Suppressor macrophage treated with lipopolysaccharide for 4 hours (primary cell): ENCODE measurements at places on chromosomes 2 and 18.

DNA sequence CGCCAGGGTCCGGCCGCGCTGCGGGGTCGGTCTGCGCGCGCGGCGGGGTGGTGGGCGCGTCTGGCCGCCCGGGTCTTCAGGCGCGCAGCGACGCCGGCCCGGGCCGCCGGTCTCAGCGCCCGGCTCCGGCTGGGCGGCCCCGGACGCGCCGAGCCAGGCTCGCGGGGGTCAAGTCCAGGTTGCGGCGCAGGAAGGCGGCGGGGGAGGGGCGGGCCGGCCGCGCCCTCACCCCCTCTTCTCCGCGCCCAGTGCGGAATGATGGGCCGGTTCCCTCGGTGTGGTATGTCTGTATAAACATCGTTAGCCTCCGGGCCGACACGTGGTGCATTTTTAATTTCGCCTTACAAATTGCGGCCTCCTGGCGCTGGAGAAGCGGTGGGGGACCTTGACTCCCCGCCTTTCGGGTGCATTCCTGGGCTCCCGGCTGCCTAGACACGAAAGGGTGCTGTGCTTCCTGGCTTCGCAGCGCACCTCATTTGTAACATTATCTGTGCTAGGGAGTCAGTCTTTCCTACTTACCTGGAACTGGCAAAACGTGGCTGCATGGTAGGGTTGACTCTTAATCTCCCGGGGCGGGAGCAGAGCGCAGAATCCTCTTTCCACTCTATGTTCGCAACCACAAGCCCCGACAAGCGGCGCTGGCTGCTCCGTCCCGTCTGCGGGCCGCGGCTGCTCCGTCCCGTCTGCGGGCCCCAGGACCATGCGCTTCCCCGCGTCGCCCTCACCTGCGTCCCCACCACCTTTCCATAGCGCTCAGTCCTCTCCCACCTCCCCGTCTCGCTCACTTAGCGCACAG is 69.0 kb downstream of the CTAGE1 start:
- DNase-seq: no peak

DNA sequence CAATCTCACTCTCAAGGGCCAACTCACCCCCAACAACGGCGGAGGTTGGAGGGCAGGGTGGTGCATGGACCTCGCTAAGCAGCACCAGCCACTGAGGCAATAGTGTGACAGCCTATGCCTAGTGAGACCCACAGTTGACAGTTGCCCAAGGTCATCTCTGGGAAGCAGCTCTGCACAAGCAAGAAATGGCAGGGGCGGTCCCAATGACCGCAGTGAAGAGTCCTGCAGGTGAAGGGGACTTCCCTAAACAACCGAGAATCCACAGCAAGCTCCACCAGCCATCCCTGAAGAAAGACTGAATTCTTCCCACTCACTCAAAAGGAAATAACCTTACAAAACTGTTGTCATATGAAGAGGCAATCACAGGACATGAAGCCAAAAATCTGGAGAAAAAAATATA is 313.4 kb upstream of the ID2 start:
- no peak for DNase-seq

DNA sequence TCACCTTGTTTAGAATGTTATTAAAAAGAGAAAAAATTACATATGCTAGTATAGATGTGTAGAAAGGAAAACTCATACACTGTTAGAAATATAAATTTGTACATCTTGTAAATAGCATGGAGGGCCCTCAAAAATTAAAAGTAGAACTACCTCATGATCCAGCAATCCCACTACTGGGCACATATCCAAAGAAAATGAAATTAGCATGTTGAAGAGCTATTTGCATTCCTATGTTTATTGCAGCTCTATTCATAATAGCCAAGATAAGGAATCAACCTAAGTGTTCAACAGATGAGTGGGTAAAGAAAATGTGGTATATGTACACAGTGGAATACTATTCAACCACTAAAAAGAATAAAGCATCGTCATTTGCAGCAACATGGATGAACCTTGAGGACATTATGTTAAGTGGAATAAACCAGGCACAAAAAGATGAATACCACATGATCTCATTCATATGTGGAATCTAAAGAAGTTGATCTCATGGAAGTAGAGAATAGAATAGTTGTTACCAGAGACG is 251.5 kb upstream of the THUMPD2 start:
- no peak for DNase-seq

GRCh38 chr2:205708231-205708631 is 25.9 kb downstream of the NRP2 start:
- DNase-seq: no peak

- DNase-seq: no peak
Measured at GRCh38 chr2:28628987-28629386, 122.6 kb upstream of the PPP1CB start.

- DNase-seq: peak; percentile 80
Measured at GRCh38 chr2:24269265-24269664, 91.1 kb downstream of the ITSN2 start.

GRCh38 chr2:226447338-226448300 is 352.0 kb downstream of the IRS1 start:
- no peak for DNase-seq

GRCh38 chr2:105104208-105104731 is 66.4 kb downstream of the MRPS9 start:
- DNase-seq: no peak

GRCh38 chr2:134099273-134099672 is 154.6 kb upstream of the MGAT5 start:
- no peak for DNase-seq

- DNase-seq: no peak
Measured at GRCh38 chr18:50193796-50194630, 934 bp downstream of the MYO5B start.

GRCh38 chr2:153291718-153292117 is 186.8 kb downstream of the RPRM start:
- no peak for DNase-seq

GRCh38 chr18:41870191-41870590 is 84.8 kb upstream of the PIK3C3 start:
- no peak for DNase-seq

- DNase-seq: no peak
Measured at GRCh38 chr2:241193271-241193670, 4.8 kb downstream of the ANO7 start.

- peak; percentile 79 for DNase-seq
Measured at GRCh38 chr2:127348426-127349000, 39.3 kb downstream of the MAP3K2 start.

GRCh38 chr2:83196225-83196624 is 1262.9 kb downstream of the SUCLG1 start:
- peak; percentile 6 for DNase-seq

DNA sequence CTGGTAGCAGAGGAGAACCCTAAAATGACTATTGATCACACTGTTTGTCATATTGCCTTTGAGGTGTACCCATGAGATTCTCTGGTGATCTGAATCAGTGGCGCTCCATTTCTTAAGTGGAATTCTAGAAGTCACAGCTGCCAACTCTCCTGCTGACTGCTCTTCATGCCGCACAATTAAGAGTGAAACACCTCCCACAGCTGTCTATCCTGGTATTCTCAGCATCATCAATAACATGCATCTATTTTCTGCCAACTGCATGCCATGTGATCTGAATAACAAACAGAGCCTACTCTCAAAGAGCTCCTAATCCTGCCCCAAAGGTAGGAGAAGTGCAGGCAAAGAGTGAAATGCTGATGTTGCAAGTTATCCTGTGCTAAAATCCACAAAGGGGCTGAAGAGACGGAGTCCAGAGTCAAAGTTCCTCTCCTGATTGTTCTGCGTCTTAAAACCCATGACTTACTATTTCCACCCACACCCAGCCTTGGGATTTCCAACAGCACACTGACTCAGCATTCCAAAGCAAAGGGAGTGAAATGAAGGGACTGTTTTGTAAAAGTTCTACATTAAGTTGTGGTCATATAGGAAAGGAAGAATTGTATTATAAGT is 13.7 kb upstream of the DAPL1 start:
- DNase-seq: peak; percentile 82

- DNase-seq: no peak
Measured at GRCh38 chr2:217076657-217077232, 216.9 kb upstream of the TNP1 start.

DNA sequence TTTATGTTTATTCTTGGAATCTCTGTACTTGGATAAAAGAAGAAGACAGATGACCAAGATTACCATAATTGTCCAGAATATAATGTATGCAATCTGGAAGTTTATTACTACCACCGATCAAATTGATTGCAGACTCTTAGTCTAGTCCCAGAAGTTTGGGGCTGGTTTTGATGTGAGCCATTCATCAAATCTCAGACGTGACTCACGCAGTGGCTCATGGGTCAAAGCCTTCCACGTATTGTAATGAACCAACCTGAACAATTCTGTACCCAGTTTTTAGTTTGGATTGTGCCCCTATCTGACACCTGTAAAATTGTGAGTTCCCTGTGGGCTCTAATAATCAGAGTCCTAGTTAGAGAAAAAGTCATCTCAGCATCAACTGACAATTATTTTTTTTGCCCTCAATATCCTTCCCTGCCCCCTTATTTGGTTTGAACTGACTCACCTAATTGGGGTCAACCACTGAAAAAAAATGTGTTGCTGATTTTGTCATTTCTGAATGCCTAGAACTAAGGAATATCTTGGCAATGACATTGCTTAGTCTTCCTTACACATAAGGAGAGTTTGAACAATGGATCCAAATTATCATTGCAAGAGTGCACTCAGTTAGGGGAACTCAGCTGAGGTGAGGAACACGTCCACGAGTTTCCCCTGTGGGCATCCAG is 219.5 kb upstream of the NRP2 start:
- no peak for DNase-seq

DNA sequence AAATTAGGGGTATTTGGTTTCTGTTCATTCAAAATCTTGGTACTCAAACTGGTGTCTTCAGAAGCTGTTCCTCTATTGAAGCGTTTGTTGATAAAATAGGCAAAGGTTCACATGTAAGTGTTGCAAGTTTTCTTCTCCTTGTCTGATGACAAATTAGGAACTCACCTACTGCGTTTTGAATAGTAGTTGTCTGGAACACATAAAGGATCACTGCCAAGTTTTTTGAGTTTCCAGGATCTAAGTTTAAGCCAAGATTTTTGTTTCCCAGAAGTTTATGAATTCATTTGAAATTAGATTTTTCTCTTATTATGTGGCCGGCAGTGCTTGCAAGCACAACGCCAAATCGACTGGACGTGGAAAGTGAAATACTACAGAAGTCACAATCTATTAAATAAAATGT is 85.4 kb downstream of the ARHGEF33 start:
- no peak for DNase-seq

DNA sequence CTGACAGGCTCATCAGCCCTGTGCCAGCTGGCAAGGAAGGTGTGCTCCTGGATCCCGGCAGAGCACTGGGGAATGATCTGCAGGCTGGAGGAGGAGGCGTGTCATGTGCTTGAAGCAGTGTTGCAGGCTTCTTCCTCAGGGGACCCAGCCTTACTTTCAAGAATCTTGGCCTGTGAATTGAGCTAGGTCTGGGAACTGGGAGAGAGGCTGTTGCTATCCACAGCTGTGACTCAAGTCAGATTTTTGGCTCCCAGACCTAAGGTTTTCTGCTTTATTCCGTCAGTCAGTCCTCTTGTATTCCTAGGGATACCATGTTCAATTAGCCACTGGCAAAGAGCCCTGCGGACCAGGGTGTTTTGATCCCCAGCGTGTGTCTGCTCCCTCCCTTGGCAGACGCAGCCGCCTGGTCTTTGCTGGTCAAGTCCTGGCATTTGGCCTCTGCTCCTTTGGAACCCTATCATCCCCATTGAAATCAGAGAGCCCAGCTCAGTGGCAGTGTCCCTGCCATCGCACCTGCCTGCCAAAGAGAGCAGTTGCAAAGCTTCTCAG is 32.4 kb downstream of the ASB1 start:
- DNase-seq: no peak

DNA sequence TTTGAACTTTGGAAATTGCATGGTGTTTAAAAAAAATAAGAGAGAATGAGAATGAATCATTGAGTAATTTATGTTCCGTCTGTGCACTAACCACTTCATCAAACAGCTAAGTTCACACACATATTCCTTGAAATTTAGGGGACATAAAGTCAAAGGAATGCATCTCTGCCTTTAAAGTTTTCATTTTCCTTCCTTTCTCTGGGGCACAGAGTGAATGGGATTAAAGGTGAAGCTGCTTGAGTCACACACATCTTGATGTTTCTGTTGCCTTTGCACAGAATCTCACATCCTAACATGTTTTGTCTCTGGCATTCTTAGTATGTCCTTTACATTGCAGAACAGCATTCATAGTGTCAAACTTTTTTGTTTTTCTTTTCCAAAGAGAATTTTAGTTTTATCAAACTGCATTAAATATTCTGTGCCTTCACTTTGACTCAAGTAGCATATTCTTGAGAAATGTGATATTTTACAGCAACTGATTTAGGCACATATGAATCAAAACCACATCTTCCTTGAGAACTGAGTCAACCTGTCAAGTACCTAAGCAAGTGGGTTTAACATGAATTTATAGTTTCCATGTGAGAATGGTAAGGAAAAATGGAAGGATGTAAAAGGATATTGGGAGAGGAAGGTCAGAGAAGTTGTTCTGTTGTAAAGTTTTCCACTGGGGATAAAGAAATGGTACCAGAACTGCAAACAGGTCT is 169.1 kb upstream of the THUMPD2 start:
- DNase-seq: no peak

DNA sequence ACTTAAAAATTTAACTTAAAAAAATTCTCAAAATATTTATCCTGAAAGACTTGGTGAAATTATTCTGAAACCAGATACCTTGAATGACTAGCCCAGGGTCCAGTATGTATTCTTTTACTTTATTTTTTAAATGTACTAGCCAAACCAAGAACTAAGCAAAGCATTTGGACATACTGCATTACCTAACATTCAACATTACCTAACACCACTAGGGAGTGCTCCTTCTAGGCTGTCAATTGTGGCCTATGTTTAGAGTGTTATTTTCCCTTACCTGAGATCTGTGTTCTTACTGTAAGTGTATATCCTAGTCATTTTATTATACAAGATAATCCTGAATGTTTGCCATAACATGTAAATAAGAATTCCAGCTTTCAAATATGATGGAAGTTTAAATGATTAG is 496.6 kb downstream of the PTPRM start:
- DNase-seq: no peak

GRCh38 chr2:204663816-204664425 is 118.6 kb downstream of the PARD3B start:
- no peak for DNase-seq

- no peak for DNase-seq
Measured at GRCh38 chr2:125224830-125225229, 1199.7 kb downstream of the CNTNAP5 start.
